Ureter (tissue), 1 donor: ENCODE measurements at places on chromosomes 5 and 9.
A peak's percentile ranks its signal among the peaks of the same experiment; 100 is the strongest.

DNA sequence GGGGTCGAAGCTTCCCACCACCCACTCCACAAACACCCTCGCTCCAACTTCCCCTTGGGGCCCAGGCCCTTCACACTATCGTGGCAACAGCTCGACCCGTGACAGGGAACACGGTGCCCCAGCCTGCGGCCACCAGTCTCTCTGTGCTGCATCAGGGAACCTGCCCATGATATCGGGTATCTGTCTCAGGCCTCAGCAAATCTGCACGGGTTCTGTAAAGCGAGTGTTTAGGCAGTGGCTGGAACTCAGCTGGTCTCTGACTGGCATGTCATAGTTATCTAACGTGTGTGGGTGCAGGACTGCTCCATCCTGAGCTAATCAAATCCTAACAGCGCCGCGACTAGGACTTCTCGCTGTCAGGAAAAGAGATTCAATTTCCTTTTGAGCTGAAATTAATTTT, 42.9 kb downstream of the DBH start:
- no peak for DNase-seq

- DNase-seq, result no peak
These were observed 736.9 kb downstream of the TLE1 start for GRCh38 chr9:80952363-80952922.

DNA sequence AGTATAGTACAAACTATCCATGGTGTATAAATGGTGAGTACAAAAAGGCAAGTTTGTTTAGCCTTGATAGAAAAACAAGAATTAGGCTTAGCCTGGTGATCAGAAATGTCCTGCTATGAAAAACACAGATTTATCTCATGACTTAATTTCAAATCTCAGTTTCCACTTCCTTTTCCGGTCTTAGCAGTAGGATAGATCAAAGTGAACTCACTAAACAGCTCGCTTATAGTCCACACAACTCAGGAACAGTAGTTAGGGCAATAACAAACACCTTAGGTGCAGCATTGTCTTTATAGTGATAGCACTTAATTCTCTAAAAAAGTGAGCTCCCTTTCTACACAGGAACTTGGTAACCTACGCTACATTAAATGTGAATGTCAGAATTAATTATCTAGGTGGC, 11.4 kb downstream of the GOLGA1 start:
- DNase-seq, result no peak

DNA sequence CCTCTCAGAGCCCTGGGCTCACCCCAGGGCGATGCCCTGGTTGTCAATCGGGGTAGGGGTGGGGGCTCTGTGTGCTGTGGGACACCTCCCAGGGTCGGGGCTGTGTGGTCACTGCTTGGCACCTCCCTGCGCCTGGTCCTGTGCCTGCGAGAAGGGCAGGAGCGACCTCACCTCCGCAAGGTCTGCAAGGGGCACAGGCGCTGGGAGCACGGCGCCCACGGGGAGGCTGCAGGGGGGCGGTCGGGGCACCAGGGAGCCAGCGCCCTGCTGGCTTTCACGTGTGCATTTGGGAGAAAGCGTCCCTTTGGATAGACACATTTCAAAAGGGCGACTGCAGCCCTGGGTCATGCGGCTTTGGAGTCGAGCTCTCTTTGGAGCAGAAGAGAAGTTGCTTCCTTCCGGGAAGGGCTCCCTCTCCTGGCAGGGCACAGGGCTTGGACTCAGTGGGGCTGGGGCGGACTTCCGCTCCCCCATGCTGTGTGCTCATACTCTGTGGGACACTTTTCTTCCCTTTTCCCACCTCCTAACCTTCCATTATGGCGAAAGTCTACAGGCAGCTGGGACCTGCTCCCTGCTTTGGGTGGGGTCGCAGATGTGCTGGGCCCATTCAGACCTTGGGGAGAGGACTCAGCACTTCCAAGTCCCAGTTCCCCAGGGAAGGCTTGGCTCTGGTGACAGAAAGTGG, 52.9 kb upstream of the SLC28A3 start:
- no peak for DNase-seq

GRCh38 chr9:97564291-97565175, 63.1 kb downstream of the TMOD1 start:
- peak; percentile 82 for DNase-seq

DNA sequence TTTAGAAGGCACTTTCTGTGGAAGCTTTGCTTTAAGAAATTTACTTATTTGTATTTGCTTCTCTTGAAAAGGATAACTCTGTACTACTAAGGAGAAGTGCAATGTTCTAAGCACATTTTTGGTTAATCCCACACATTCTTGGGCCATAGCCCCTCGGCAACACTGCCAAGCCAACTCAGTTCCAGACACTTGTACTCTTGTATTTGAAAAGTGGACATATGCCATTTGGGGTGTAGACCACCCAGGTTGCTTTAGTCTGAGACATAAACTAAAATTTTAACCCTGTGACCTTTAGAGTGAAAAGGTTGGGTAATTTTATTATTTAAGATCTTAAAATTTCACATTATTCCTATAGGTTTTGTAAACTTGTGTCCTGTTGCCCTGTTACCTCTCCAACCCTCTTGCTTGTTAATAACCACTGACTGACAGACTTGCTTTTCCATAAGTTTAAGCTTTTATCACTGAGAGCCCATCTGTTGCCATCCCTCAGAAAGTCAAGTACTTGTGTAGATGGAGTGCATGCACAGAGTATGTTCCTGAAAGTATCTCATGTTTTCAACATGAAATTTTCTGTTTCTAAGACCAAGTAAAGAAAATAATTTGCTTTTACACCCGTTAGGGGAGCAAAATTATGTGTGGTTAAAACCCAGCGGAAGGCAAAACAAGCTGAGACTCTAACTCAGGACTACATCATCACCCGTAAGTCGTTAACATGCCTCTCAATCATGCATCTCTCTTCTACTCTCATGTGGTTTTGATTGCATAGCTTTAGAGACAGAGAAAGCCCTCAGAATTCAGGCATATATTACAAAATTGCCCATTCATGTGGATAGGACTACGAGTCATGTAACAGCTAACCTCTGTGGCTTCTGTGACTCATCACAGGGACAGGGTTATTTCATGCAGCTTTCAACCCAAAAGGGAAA, 117.3 kb downstream of the GDNF start:
- no peak for DNase-seq

DNA sequence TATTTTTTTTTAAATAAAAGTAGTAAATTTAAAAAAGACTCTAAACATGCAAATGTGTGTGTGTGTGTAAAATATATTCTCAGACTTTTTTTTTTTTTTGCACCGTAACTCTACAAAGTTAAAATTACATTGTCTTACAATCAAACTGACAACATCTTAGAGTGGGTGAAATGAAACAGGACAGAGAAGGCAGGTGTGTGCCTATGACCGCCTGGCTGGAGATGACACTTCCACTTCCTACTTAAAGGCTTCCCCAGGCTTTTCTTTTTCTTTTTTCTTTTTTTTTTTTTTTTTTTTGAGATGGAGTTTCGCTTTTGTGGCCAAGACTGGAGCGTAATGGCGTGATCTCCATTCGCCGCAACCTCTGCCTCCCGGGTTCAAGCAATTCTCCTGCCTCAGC, 2.7 kb upstream of the AK1 start:
- DNase-seq, result no peak

DNA sequence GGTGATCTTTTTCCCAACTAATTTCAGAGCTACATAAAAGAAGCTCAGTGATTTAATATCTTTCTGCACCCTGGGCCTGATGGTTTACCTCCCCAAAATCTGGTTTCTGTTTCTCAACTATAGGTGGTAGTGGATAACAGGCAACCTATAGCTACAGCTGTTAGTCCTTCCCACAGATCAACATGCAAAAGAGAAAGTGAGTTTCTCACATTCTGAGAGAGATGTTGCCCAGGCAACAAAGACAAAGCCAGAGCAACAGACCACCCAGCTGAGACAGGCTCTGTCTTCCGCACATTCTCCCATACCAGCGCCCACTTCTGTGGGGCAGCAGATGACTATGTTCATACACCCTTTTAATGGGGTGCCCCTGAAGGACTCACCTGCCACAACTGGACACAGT, 40.7 kb upstream of the PPP2R2B start:
- DNase-seq, result no peak

- no peak for DNase-seq
These were observed 59.5 kb upstream of the EQTN start for GRCh38 chr9:27356446-27356845.

DNA sequence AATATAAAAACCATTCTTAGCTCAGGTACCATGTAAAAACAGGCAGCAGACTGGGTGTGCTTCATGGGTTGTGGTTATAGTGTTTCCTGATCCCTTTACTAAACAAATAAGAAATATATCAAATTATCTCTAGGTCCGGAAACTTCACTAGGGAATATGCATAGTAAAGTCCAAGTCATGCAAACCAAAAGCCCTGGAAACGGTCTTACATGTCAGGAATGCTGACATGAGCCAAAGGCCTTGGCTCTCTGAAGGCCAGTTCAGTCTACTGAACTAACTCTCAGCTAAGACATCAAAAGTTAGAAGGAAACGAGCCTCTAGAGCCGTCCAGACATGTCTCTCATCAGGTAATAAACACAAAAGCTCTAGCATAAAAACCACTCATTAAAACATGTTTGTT, 778.9 kb upstream of the ZNF608 start:
- no peak for DNase-seq

DNA sequence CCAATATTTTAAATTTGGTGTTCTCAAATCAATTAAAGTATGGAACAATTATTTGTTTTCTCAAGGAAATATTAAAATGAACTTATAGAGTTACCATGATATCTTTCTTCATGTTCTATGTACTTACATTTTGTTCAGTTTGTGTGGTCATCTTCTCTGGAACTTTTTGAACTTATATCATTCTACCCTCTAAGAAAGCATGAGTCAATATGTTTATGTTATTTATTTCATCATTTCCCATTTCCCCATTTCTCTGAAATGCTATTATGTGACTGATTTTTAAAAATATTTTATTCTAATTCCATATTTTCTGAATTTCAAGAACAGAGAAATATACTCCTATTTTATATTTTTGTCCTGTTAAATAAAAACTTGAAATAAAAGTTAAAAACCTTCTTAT, 123.5 kb upstream of the ACOT12 start:
- no peak for DNase-seq

DNA sequence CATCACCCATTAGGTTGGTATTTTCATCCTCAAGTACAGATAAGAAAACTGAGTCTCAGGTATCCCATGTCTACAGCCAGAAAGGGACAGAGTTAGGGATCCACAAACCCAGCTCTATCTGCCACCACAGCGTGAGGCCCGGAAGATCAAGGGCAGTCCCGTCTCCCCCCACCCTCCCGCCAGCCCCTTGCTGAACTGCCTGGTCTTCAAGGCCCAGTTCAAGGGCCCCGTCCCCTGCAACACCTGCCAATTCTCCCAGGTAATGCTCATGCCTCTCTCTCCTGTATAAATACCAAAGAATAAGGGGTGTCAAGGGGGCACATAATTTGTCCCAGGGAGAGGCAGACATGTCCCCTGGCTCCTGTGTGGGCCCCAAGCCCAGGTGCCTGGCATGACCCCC, 50.7 kb downstream of the AK8 start:
- DNase-seq, result no peak

DNA sequence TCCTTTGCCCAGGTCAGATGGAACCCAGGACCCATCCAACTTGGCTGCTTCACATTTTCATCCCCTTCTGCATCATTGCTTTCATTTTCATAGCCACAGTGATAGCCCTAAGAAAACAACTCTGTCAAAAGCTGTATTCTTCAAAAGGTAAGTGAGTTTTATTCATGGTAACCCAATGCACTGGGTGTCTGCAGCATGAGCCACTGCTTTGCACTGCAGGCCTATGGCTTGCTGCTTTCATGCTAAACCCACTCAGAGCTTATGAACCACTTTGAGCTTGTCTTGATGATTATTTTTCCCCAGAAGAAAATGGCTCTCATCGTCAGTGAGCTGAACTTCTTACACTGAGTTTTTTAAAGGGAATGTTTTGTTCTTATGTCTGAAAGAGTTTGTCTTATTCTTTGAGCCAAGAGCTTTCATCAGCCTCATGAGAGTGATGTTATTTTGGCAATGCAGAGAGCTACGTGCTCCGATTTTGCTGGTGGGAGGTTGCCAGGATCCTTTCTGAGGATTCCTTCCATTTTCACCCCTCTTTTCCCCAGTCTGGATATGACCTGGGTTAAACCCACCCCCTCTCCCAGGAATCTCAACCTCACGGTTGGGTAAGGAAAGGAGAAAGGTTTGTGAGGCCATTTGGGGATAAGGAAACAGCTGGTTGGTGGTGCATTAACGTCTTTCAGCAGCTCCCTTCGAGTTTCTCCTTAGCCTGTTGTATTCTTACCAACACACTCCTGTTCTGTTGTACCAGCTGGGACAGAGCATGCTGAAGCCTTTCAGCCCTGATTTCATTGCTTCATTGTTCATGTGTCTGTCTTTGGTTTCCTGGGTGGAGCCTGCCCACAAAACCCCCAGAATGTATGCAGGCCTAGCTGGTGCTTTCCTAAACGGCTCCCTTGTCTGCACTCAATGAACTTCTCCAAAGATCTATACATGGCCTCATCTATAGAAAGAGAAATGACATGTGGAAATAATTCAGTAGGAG, 47.6 kb downstream of the PDCD1LG2 start:
- DNase-seq, result peak; percentile 59

DNA sequence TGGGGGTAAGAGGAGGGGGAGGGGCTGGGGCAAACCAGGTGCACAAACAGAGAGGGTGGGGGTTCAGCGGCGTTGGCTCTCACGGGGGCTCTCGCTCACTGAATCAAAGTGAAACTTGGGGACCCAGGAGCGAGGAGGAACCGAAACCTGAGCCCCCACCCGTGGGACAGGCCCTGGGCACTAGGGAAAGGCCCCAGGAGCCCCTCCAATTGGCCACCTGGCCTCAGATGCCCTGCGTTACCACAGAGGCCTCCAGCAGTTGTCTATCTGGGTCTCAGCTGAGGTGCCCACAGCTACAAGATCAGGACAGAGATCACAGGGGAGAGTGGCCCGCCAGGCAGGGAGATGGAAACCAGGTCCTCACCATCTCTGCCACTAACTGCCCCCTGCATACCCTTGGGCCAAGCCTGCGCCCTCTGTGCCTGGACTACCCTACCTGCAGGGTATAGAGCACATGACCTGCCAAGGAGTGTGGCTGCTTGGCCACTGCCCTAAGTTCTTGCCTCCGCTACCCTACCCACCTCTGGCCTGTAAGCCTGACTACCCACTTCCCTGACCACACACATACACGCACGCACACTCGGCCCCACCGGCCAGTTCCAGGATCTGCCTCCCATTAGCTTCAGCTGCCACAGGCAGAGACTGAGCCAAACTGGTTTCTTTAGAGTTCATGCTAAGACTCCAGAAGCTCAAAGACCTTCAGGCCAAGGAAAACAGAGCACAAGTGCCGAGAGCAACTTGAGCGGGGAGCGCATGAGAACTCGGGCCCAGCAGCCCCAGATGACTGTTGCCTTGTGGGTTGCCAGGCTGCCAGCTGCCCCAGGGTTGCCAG, 39.9 kb downstream of the PAX5 start:
- DNase-seq, result no peak
